ENCODE measurements at places on chromosomes 6 and 20.

DNA sequence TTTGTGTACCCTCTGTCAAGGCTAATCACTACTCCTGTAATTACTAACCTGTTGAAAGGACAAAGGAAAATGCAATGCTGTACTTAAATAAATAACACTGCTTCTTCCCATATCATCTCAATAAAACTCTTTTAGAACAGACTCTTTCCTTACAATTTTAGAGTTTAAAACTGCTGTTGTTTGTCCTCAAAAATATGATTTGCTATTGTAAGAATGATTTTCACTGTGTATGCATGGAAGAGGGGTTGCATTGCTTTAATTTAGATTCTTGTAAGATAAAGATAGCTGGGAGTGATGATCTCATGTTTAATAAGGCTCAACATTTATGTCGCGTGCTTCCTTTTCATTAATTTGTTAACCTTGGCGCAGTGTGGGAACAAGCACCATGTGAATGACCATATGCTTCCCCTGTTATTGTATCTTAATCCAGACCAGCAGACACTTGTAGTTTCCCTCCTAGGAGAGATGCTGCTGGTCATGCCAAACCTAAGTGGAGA lies 89.8 kb upstream of the ATXN1 start:
- DNase-seq: no peak

- no peak for DNase-seq
These were observed 5.3 kb downstream of the GCLC start for GRCh38 chr6:53539561-53539960.

DNA sequence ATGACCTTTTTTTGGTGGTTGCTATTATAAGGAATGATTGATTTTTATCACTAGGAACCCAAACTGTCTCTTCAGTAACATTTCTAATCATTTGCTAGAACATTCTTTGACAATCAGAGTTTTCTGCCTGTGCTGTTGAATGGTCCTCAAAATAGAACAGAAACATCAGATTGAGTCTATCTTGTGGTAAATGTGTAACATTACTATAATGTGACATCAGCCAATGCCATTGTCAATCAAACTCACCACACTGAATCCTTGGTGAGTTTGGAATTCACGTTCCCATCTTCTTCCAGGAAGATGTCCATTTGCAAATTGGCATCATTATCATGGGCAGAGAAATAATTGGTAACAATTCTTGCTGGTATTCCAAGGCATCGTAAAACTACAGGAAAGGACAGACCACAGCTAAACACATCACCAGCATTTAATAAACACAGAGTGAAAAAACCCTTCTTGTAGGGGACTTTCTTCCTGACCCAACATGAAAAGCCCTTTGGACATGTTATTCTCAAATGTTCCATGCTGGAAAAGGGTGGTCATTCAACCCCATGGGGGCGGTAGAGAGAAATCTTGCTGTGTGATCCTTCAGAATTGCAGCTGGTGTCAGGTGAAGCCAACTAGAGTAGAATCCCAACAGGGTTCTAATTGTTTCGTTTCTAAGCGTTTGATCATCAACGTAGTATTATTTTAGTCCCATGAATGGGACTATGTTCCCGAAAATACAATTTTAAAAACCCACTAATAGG lies 98.5 kb downstream of the F13A1 start:
- DNase-seq: no peak

GRCh38 chr6:122548820-122549219 lies 61.4 kb upstream of the PKIB start:
- no peak for DNase-seq

- DNase-seq: no peak
These were observed 1688.5 kb downstream of the GRIK2 start for GRCh38 chr6:103081876-103082630.

GRCh38 chr20:25018425-25018824 lies 25.9 kb upstream of the APMAP start:
- DNase-seq: no peak

GRCh38 chr6:162681447-162681846 lies 46.1 kb downstream of the PRKN start:
- no peak for DNase-seq

- no peak for DNase-seq
These were observed 13.1 kb downstream of the RPS10 start for GRCh38 chr6:34412643-34413214.

DNA sequence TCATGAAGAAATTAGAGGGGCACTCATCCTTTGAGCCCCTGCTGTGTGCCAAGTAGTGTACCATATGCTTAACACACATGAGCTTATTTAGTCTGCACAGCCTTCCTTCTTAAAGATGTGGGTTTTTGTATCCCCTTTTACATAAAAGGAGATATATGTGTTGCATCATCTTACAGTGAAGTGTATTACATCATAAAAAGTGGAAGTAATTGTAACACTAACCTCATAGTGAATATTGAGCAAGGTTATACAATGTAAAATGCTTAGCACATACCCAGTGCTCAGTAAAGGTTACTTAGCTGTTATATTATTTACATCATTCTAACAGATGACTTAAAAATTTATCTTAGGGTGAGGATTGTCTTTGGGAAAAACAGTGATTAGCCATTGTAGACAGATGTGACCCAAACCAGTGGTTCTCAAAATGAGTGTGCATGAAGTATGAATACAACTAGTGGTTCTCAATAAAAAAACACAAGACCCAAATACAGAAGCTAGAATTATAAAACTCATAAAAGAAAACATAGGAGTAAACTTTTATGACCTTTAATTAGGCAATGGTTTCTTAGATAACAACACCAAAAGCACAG lies 3.8 kb upstream of the PIGU start:
- no peak for DNase-seq

DNA sequence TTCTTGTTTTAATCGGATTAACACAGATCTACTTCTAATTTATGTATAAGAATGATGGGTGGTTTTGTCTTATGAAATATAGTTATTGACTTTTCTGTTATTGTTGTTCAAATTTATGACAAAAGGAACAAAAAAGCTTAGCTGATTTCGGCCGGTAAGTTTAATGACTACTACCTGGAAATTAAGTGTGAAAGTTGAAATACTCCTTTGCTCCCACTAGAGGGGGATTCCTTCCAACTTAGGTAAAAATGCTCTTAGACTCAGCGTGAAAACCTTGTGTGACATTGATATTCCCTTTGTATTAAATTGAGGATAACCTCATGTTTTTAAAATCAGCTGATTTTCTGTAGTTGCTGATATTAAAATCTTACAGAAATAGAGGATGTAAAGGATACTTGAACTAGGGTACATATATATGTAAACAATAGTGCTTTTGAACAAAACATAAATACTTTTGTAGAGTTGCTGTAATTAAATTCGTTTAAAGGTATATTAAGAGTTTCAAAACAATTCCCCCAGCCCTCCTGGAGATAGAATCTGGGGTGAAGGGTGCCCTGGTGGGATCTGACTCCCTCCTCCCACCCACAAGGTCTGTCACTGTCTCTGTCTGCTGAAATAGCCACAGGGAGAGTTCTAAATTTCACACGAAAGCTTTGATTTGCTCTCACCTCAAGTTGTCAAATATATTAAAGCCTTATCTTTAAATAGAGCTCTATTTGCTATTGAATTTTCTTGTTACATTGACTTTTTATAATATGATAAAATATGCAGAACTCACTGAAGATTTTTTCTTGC lies 257.5 kb downstream of the ARID1B start:
- DNase-seq: no peak

DNA sequence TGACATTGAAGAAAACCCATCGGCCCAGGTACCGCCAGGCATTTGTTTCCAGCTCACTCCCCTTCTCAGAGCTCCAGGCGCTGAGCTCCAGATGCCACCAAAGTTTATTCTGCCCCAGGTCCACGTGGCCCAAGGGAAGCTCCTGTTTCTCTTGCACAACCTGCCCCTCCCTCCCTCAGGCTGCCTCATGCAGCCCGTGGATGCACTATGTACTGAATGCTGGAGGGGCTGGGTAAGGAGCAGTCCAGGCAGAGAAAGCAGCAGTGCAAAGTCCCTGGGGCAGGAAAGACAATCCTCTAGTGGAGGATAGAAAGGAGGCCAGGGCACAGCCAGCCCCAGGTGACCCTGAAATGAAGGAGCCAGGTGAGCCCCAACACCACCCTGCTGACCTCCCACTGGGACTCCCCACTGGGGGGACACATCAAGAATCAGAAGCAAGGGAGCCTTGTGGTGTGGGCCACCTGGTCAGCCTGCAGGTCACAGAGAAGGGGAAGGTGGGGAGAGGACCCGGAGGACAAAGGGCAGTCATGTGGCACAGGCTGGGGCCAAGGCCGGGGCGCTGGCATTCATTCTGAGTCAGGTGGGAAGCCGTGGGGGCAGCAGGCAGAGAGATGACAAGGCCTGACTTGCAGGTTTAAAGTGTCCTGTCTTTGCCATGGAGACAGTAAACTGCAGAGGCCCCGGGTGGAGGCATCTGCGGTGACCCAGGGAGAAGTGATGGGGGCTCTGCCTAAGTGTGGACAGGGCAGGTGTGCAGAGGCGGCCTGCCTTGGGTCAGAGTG lies 230.1 kb downstream of the PREX1 start:
- DNase-seq: no peak

DNA sequence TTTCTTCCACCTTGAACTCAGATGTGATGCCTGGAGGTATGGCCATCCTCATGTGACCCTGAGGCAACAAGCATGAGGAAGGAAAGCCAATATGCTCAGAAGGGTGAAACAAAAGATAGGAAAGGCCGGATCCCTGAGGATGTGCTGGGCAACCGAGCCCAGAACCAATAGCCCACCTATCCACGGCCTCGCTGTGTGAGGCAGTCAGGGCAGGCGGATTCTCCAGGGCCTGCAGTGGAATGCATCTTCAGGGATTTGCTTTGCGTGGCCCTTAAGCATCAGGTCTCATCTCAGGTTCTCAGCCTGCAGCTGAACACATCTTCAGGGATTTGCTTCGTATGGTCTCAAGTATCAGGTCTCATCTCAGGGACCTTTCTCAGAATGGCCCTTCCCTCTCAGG lies 139.8 kb downstream of the ANKRD60 start:
- DNase-seq: no peak

DNA sequence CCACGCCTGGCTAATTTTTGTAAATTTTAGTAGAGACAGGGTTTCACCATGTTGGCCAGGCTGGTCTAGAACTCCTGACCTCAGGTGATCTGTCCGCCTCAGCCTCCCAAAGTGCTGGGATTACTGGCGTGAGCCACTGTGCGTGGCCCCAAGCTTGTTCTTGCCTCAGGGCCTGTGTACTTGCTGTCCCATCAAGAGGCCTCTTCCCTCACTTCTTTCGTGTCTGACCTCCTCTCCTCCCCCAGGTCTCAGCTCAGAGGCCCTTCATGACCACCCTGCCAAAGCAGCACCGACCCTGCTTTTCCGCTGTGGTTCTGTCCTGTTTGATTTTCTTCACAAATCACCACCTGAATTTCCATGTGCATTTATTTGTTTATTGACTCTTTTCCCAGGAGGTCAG lies 10.5 kb upstream of the UBE2V1 start:
- no peak for DNase-seq

DNA sequence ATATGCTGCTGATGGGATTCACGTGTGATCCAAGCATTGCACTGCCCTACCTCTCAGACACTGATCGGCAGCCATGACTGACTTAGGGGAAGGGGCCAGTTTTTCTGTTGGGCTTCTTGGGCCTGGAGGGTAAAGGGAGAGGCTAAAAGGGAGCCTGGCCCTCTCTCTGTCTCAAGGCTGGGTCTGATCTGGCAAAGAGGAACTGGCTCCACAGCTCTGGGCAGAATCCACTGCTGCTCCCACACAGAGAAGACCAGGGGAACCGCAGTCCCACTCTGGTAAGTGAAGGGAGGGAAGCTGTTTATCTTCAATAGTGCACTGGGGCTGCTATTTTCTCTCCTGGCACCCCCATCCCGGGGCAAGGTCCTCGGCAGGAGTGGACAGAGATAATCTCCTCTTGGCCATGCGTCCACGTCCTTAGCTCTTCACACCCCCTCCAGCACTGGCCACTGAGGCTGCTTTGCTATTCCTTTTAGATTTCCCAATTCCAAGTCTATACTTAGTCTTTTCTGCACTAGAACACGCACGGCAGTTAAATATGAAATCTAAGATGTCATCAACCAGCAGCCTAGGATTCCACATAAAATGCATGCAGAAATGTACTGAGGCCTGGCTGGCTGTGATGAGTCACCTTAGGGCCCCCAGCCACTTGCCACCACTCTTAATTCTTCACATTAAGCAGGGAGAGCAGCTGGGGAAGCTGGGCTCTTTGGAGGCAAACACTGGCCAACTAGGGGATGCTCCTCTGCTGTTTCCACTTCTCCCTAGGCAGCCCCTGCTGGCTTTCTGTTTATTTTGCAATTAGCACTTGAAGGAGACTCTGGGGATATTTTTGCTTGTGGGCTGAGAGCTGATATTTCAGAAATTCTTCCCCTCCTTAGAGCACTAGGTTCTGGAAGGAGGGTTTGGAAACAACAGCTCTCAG lies 87.8 kb upstream of the ARMC2 start:
- no peak for DNase-seq

- no peak for DNase-seq
These were observed 55.8 kb downstream of the RNF182 start for GRCh38 chr6:13980534-13980933.

- no peak for DNase-seq
These were observed 56.7 kb downstream of the TRIM27 start for GRCh38 chr6:28867086-28867409.

GRCh38 chr20:24465730-24466129 lies 3.7 kb upstream of the SYNDIG1 start:
- DNase-seq: no peak

DNA sequence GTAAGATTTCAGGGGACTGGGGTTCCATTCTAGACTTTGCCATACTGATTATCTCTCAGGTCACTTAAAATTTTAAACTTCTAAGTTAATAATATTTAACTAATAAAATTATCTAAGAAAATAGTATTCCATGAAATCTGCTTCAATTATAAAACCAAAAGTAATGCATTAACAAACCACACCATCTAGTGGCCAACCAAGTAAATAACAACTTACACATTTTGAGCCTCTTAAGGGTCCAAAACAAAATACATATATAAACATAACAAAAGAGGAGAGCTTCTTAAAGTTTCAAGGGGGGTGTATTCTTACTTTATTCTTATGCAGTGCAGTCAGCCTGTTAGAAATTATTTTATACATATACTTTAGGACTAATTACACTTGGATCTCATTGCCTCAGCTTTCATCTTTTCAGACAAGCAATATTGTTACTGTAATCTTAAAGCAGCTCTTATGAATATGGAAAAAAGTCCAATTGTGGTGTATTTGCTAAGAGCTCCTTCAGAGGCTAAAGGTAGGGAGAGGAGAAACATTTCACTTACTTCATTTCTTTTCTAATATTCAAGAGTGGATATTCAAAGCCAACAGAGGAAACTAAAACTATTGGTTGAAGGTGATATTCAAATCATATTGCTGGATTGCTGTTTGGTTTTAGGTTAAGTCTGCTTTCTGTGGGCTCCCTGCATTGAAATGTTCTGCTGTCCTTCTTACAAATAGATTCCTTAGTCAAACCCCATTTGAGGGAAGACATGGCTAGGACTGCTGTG lies 199.7 kb upstream of the SIM1 start:
- no peak for DNase-seq
